ENCODE measurements at places on chromosomes 6 and 20.

DNA sequence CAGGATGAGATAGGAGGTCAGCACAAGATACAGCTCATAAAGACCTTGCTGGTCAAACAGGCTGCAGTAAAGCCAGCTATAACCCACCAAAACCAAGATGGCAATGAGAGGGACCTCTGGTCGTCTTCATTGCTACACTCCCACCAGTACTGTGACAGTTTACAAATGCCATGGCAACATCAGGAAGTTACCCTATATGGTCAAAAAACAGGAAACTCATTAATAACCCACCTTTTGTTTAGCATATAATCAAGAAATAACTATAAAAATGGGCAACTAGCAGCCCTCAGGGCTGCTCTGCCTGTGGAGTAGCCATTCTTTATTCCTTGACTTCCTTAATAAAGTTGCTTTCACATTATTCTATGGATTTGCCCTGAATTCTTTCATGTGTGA lies 30.9 kb downstream of the SLC22A2 start:
- DNase-seq: no peak

DNA sequence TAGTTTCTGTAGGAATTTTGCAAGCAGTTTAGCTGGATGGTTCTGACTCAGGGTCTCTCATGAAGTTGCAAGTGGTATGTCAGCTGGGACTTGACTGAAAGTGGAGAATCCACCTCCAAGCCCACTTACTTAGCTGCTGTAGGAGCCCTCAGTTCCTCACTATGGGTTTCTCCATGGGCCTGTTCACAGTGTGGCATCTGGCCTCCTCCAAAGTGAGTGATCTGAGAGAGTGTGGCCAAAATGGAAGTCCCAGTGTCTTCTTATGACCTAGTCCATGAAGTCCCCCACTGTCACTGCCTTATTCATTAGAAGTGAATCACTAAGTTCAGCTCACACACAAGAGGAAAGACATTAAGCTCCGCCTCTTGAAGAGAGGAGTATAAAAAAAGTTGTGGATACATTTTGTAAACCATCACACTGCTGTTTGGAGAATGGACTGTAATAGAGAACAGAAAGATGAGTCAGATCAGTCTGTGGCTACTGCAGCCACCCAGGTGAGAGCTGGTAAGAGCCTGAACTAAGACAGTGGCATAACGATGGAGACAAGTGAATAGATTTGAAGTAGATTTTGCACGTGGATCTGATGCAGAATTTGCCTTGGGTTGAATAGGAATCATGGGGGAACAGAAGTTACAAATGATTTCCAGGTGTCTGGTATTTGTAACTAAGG lies 4.9 kb upstream of the NELFCD start:
- no peak for DNase-seq

DNA sequence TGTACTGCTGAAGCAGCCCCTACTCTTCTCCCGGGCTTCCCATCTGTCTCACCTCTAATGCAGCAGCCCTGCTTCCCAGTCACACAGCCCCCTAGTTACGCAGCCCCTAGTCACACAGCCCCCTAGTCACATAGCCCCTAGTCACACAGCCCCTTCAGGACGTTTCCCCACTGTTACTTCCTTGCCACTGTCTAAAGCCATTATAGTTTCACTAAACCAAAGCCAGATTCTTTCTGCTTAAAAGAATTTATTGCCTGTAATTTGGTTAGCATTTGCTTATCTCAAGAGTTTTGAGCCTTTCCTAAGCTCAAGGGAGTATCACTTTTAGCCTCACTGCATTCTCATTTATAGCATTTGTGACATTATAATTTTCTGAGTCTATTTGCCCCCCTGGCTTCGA lies 127.9 kb downstream of the LMBRD1 start:
- DNase-seq: no peak

DNA sequence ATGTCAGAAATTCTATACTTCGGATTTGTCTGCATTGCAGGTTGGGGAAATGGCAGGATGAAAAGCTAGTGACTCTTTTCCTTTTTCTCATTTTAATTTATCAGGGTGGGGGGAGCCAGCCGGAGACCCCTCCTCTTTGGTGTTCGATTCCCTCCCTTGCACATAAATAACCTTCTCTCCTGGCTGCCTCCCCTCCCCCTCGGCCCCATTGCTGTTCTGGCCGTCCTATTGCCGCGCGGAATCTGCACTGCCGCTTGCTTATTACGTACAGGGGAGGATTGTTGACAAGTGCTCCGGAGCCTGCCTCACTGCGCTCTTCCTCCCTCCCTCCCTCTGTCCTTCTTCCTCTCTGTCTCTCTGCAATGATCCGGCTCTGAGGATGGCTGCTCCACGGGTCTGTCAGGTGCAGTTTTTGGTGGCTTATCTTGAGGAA lies 154.7 kb downstream of the JARID2 start:
- no peak for DNase-seq

GRCh38 chr6:106466211-106466610 lies 105.7 kb downstream of the CRYBG1 start:
- no peak for DNase-seq

DNA sequence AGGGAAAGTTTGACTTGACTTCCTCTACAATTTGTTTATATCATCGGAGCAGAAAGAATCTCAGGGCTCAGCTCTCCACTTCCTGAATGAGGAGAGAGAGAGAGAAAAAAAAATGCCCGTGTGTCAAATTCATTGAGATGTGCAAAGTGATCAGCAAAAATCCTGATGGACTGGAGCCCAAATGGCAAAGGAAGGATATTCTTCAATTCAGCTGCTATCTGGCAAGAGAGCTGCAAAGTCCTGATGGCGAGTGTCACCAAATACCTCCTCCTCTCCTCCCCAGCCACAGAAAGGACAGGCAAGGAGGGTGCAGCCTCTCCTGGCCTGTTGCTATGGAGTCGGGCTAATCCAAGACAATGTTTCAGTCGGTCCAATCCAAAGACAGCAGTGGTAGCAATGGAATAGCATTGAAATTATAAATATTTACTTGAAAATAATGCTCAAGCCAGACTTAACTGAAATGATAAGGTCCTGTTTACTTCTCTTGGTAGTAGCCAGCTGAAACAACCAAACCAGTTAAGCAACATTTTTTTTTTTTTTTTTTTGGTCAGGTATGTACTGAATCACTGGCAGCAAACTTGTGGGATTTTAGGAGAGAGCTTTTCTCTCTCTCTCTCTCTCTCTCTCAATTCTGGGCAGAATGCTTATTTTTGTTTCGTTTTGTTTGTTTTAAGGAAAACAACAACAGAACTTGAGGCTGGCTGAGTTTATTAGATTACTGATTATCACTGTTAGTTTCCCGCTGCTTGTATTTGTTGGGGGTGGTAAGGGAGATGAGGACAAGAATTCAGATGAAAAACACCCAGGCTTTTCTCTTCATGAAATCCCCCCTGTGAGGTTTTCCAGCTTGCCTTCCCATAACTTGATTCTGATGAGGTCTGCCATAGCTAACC lies 204.2 kb downstream of the BCAS1 start:
- DNase-seq: no peak

GRCh38 chr6:19803331-19804204 lies 33.6 kb upstream of the ID4 start:
- peak; percentile 67 for DNase-seq

- no peak for DNase-seq
Observed at GRCh38 chr20:63472862-63473390, 471 bp upstream of the KCNQ2 start.

DNA sequence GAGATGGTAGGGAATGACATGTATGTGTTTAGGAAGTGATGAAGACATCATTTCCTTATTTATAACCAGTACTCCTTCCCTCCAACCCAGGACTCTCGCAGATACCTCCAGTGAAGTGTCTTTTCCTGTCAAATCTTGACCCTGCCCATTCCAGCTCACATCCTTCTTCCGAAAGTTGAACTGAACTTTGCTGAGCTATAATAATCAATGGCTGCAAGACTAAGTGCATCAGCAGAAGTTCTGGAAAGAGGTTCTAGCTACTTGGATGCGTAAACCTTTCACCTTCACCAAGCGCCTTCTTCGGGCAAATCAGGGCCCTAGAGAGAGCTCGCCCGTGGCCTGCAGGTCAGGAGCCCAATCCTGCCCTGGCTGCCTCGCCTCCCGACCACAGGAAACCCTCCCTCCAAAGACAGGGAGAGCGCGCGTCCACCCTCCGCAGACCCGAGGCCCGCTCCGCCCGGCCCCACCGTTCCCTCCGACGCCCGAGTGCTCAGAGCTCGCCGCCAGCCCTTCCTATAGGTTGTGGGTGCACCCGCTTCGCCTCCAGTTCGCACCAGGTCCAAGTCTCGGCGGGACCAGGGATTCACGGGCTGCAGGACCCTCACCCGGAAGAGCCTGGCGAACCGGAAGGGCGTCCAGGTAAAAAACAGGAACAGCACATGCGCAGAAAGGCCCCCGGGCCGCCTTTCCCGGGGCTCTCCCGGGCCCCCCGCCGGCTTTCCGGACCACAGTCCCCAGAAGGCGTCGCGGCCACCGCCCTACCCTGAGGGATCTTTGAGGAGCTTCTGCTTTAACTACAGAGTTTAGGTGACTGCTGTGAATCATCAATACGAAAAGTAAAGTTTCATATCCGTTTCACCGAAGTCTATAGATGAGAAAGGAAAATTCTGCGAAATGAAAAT lies at the start of gene ZNF334:
Gene ZNF334 (minus strand): TSS at position 617 of the 902 bp plus-strand sequence. CDS start 1,457 bp downstream, outside the sequence.
- DNase-seq: peak; percentile 59

DNA sequence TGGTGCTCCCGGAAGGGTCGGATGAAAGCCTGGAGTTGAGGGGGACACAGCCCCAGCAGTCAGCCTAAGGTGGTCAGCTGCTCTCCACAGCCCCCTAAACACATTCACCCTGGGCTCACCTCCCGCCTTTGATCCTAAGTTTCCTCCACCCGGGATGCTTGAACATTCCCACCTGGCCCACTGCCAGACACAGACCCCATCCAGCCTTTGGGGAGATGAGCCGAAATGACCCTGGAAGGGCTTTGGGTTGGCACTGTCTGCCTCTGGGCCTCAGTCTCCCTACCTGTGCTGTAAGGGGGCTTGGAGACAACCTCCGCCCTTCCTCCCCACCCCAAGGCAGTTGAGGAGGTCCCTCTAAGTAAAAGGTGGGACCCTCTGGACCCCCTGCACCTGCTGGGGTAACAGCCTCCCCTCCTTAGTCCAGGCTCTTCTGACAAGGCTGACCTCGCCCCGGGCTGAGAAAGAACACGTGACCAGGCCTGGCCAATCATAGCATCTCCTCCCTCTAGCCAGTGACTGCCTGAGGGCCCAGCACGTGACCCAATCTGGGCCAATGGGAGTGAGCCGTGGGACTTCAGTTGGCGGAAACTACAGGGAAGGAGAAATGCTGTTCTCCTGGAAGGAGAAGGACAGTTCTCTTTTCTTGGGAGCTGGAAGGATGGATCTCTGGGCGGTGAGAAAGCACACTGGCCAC lies 16.9 kb upstream of the UBE2V1 start:
- no peak for DNase-seq

GRCh38 chr6:42923666-42924065 lies 5.6 kb upstream of the CNPY3 start:
- DNase-seq: no peak

- no peak for DNase-seq
Observed at GRCh38 chr6:33433001-33433543, 13.2 kb downstream of the SYNGAP1 start.

DNA sequence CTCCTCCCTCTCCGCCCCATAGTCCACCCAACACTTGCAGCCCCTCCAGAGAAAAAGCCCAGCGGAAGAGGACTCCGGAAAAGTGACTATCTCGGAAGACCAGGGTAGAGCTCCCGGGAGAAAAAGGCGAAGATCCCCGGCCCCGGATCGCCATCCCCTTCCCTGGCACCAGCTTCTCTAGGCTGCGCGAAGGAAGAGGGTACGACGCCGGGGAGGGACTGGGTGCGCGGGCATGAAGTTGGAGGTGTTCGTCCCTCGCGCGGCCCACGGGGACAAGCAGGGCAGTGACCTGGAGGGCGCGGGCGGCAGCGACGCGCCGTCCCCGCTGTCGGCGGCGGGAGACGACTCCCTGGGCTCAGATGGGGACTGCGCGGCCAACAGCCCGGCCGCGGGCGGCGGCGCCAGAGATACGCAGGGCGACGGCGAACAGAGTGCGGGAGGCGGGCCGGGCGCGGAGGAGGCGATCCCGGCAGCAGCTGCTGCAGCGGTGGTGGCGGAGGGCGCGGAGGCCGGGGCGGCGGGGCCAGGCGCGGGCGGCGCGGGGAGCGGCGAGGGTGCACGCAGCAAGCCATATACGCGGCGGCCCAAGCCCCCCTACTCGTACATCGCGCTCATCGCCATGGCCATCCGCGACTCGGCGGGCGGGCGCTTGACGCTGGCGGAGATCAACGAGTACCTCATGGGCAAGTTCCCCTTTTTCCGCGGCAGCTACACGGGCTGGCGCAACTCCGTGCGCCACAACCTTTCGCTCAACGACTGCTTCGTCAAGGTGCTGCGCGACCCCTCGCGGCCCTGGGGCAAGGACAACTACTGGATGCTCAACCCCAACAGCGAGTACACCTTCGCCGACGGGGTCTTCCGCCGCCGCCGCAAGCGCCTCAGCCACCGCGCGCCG lies 822 bp downstream of the FOXQ1 start:
- DNase-seq: no peak

DNA sequence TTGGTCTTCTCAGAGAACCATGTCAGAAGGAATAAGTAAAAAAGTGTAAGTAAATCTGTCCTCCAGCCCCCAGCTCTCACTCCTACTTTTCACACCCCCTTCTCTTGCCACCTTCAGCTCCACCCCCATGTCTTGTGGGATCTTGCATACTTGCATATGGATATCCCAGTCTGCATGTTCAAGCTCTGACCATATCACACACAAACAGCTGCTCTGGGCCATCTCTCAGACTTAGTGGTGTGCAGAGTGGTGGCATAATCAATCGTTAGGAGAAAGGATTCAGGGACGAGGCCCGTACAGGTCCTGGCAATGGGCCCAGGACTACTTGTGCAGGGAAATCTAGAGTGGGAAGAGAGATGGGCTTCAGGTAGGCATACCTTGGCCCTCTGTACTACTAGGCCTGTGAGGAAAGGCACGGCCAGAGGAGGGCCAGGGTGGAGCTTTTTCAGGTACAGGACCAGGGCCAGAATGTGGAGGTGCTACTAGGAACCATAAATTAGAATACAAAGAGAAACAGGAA lies 112.0 kb upstream of the SGK1 start:
- no peak for DNase-seq

DNA sequence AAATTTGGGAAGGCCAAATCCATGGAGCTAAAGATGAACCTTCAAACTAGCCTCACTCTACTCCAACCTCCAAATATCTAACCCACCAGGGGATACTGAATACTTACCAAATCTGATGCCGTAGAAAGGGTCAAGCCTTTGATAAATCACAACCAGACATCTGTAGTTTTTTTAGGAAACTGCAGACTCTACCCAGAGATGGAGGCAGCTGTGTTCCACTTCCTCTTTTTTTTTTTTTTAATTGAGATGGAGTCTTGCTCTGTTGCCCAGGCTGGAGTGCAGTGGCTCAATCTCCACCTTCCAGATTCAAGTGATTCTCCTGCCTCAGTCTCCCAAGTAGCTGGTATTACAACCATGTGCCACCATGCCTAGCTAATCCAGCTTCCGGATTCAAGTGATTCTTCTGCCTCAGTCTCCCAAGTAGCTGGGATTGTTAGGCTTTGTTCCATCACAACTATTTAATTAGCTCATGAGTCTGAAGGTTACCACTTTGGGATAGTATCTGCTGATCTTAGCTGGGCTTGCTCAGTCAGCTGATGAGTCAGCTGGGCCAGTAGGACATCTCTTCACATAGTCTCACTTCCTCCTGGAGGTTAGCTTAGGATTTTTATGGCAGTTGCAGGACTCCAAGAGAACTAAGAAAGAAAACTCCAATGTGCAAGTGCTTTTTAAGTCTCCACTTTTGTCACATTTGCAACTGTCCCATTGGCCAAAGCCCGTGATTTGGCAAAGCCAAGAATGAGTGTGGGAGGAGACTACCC lies 13.3 kb downstream of the FRK start:
- DNase-seq: no peak

GRCh38 chr20:41344477-41344876 lies 3.9 kb downstream of the LPIN3 start:
- no peak for DNase-seq

Measured in left renal pelvis (tissue), 4 donors.